ENCODE measurements at places on chromosomes 13 and 19.
A peak's percentile ranks its signal among the peaks of the same experiment; 100 is the strongest.

GRCh38 chr13:112053167-112053743 is 13.7 kb upstream of the SOX1 start:
- DNase-seq: no peak

DNA sequence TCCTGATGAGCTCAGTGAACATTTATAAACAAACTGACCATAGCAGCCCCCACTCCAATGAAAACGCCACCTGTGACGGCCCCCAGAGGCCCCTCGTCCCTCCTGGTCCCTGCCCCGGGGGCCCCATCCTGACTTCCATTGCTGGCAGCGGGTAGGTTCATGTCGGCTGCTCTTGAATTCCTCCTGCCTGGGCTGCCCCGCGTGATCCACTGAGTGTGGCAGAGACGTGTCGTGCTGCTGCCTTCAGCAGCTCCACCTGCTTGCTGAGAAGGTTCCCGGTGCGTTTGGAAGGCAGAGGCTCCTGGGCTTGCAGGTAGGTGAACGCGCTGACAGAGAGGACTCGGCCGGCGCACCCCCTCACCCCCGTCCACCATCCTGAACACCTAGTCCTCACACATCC is 11.6 kb downstream of the C2CD4C start:
- DNase-seq: no peak

DNA sequence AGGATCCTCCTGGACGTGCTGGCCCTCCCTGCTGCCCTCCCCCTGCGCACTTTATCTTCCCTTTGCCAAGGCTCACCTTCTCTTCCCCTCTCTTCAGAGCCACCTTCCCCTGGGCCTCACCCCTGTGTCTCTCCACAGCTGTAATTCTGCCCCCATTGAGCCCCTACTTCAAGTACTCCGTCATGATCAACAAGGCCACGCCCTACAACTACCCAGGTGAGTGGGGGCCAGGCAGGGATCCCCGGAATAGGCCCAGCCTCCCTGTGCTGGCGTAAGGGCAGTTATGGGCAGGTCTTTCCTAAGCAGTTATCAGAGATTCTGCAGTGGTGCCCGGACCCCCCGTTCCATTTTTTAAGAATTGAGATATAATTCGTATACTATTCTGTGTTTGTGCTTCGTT is 3.1 kb downstream of the NDUFA3 start:
- DNase-seq: no peak

DNA sequence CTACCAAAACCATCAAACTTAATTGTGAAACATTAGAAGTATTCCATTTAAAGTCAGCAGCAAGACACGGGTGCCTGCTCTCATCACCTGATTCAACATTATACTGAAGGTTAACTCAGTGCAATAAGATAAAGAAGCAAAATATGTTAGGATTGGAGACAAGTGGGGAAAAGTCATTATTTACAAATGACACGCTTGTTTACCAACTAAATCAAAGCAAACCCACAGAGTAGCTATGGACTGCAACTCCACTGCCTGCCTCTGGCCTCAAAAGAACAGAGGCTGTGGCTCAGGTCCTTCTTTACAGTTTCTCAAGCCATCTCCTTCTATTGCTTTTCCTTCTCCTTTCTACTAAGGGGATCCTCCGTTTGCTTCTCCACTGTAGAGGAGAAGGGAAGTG is 21.0 kb upstream of the ATP12A start:
- no peak for DNase-seq

- no peak for DNase-seq
Measured at GRCh38 chr13:88648598-88649373, 977.6 kb downstream of the SLITRK5 start.

DNA sequence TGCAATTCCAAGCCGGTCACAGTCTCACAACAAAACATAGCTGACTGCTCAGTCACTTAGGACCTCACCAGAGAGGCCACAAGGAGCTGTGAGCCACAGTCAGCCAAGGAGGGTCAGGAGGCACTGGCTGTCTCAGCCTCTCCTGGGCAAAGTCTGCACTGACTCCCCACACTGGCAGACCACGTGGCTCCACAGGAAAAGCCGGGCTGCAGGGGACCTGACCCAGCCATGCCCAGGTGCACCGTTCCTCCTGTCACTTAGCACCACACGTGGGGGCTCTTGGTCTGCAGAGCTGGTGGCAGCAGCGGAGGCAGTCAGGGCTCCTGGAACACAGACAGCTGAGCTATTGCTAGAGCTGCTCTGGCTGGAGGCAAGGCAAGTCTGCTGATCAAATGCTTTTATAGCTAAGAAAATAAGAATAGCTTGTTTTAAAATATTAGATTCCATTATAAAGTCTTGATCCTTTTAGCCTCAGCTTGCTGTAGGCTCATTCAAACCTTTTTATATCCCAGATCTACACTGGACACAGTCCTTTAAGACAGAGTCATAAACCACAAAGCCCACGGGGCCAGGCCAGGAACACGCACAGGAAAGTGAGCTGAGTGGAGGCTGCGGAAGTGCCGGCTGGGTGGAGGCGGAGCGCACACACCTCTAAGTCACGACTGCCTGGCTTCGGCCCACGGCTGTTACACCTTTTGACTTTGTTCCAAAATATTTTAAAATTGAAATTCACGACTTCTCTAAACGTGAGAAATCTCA is 744.1 kb downstream of the UQCRFS1 start:
- DNase-seq: peak; percentile 60

- peak; percentile 15 for DNase-seq
Measured at GRCh38 chr13:44274771-44275205, 98.8 kb upstream of the SERP2 start.

DNA sequence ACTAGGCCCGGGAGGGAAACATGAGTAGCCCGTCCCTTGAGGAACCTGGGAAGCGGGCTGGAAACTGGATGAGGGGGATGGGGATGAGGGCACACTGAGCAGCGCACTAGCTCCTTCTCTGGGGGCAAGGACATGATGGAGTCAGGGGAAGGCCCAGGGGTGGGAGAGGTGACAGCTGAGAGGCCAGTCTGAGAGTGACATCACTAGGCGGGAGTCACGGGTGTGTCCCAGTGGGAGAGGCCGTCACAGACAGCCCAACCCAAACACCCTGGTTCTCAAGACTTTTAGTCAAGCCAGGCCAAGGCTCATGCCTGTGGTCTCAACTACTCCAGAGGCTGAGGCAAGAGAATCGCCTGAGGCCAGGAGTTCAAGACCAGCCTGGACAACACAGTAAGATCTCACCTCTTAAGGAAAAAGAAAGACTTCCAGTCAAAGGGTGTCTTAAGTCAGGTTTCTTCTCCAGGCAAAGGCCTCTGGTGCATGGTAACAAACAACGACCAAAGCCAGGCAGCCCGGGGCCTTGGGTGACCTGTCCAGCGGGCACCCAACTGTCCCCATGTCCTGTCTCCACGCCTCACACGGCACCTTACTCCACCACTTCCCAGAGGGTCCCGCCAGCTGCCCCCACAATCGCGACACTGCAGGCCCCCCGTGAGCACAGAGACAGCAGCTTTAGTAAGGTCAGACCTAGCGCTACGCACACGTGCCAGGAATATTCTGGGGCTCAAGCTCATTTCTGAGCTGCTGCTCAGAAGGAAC is 25.5 kb upstream of the TIMM44 start:
- no peak for DNase-seq

- peak; percentile 36 for DNase-seq
Measured at GRCh38 chr19:17680230-17680722, 7.9 kb downstream of the UNC13A start.

DNA sequence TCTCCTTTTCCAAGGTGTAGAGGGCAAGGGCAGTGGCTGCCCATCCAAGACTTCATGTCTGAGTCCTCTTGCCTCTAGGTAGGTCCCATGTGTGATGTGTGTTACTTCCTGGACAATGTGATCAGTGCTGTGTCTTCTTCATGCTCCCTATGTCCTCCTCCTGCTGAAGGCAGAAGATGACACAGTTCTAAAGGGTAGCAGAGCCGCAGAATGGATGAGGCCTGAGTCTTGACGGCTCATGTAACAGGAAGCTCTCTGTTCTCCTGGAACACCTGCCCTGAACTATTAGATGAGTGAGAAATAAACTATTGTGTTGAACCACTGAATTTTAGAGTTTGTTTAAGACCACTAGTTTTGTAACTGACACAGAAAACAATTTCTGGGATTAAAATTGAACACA is 165.9 kb downstream of the NDFIP2 start:
- DNase-seq: no peak

DNA sequence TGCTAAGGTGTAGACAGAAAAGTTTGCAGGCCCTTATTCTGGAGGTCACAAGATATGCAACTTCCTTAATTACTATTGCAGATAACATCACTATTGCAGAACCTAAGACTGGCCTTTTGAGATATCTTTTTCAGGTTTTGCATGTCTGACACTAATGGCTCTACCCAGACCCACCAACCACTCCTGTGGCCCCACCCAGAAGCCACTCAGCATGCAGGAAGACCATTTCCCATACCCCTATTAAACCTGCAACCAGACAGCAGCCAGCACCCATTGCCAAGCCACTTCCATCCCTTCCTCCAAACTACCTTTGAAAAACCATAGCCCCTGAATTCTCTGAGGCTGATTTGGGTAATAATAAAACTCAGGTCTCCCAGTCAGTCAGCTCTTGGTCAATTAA is 297.6 kb downstream of the SLITRK6 start:
- no peak for DNase-seq

GRCh38 chr19:13530720-13531119 is 24.4 kb upstream of the CACNA1A start:
- DNase-seq: no peak

- DNase-seq: no peak
Measured at GRCh38 chr13:98405107-98405571, 171.8 kb downstream of the STK24 start.

Data from SJSA1 (cell line).